ENCODE measurements at places on chromosomes 7 and 10.

- DNase-seq, result no peak
These were observed 94.7 kb downstream of the OSBPL3 start for GRCh38 chr7:24885305-24885704.

GRCh38 chr10:64142395-64142794 lies 621.2 kb downstream of the REEP3 start:
- DNase-seq, result no peak

- DNase-seq, result no peak
These were observed 76.4 kb downstream of the ABCC2 start for GRCh38 chr10:99858849-99859248.

- no peak for DNase-seq
These were observed 5.5 kb upstream of the PRKAR1B start for GRCh38 chr7:732556-732955.

DNA sequence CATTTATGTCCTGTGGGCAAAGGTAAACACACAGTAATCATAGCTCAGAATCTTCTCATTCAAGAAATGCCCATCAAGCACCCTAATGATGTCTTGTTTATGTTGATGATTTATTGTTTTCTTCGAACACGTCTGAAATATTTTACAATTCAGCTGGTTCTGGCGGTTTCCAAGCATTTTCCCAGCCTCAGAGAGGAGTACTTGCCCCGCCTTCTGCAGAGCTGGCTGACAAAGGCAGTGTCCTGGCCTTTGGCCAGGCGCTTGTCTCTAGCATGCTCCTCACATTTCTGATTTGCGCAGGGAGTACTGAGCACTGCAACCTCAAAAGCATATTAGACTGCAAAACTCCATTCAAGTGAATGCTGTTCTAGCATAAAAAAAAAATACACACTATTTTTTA lies 314.2 kb upstream of the GNAI1 start:
- DNase-seq, result no peak

DNA sequence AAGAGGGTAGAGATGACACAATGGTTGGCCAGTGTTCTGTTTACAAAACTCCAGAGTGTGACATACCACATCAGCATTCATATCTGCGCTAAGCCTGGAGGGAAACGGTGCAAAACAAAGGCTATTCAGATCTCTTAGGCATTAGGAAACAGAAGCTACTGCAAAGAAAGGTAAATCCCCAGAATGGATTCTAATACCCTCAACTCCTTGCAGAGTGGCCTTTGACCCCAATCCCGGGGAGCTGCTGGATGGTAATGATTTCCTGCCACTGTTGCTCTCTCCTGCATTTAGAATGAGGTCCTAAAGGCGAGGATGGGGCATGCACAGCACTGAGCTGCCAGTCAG lies 65.2 kb downstream of the AOAH start:
- no peak for DNase-seq

DNA sequence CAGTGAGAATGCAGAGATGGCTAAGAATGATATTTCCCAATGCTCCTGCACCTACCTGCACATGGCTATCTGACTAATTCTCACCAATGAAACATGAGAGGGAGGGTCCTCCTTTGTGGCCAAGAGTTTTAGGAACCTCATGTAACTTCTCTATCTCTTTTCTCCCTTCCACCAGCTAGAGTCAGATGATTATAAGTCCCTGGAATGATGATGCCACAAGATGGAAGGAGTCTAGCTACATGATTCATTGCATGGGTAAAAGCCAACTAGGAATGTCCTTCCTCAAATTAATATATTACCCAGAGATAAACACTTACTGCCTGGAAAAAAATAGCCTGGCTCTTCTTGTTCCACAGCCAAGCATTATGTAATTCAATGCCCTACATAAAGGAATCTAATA lies 55.1 kb upstream of the AASS start:
- DNase-seq, result no peak

DNA sequence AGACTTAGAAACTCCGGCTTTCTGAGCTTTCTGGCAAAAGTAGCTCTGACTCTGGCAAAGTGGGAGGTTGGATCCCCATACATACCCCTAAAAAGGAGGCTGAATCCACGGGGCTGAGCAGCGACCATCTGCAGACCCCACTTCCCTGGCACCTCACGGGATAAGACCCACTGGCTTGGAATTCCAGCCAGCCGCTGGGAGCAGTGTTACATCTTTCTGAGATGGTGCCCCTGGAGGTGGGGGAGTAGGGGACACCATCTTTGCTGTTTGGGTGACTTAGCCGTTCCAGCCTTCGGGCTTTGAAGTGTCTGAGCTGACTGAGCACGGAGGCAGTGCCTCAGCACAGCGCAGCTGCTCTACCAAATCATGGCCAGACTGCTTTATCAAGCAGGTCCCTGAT lies 45.0 kb upstream of the GRM3 start:
- no peak for DNase-seq

- no peak for DNase-seq
These were observed 23.6 kb upstream of the ZRANB1 start for GRCh38 chr10:124918191-124918830.

DNA sequence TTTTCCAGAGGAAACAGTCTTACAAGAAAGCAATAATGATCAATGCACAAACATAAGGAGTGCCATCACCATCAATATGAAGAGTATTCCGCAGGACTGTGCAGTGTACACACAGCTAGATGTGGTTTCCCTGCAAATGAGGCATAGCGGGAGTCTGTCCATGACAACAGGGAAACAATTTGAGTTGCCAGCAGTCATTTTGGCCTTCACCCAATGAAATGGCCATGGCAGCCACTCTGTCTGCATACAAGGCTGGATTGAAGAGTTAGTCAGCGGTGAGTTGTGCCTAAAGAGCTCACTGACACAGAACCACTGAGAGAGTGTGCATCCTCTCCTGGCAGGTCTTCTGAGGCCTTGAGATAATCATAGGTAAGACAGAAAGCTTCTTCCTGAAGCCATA lies 303.3 kb downstream of the IPMK start:
- no peak for DNase-seq

GRCh38 chr7:108415821-108416536 lies 40.3 kb downstream of the NRCAM start:
- no peak for DNase-seq

DNA sequence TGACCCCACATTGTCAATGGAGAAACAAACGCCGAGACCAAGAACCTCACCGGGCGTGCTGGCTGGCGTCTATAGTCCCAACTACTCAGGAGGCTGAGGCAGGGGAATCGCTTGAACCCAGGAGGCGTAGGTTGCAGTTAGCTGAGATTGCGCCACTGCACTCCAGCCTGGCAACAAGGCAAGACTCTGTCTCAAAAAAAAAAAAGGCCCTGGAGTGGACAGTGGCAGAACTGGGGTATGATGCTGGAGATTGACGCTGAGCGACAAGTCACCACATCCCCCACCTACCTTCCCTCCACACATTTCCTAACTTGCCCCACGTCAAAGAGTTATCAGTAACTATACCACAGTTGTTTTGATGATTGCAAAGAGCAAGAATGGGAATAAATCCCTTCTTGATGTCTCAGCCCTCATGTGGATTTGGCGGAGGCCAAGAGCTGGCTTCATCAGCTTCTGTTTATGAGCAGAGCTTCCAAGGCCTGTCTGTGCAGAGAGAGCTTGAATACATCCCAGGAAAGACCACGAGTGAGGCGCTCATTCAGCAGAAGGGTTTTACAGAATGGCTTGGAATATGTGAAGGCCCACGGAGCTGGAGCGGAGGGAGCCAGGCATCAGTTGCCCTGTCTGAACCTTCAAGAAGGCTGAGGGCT lies 28.0 kb upstream of the TNS3 start:
- no peak for DNase-seq

DNA sequence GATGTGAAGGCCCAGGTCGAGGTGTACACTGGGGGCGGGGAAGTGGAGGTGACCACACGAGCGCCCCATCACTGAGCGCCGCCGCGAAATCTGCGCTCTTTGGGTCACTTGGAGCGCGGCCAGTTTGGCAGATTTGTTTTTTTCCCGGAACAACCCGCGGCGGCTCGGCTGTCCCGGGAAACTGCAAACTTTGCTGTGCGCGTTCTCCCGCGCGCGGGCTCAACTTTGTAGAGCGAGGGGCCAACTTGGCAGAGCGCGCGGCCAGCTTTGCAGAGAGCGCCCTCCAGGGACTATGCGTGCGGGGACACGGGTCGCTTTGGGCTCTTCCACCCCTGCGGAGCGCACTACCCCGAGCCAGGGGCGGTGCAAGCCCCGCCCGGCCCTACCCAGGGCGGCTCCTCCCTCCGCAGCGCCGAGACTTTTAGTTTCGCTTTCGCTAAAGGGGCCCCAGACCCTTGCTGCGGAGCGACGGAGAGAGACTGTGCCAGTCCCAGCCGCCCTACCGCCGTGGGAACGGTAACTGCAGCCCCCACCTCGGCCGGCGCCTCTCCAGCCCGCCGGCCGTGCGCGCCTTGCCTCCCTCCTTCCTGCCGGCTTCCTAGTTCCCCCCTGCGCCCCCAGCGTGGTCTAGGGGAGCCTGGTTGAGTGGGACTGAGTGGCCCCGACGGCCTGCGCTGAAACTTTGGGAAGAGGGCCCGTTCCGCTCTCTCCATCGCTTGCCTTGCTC lies at the start of gene CASP7:
TSS of gene CASP7 (plus strand) at position 450 of the 727 bp plus-strand sequence. CDS start 17,582 bp downstream, outside the sequence.
- peak; percentile 79 for DNase-seq

GRCh38 chr7:93475811-93476210 lies 98.7 kb downstream of the CALCR start:
- DNase-seq, result no peak

- no peak for DNase-seq
These were observed 138.3 kb downstream of the EXOC4 start for GRCh38 chr7:133391206-133391605.

DNA sequence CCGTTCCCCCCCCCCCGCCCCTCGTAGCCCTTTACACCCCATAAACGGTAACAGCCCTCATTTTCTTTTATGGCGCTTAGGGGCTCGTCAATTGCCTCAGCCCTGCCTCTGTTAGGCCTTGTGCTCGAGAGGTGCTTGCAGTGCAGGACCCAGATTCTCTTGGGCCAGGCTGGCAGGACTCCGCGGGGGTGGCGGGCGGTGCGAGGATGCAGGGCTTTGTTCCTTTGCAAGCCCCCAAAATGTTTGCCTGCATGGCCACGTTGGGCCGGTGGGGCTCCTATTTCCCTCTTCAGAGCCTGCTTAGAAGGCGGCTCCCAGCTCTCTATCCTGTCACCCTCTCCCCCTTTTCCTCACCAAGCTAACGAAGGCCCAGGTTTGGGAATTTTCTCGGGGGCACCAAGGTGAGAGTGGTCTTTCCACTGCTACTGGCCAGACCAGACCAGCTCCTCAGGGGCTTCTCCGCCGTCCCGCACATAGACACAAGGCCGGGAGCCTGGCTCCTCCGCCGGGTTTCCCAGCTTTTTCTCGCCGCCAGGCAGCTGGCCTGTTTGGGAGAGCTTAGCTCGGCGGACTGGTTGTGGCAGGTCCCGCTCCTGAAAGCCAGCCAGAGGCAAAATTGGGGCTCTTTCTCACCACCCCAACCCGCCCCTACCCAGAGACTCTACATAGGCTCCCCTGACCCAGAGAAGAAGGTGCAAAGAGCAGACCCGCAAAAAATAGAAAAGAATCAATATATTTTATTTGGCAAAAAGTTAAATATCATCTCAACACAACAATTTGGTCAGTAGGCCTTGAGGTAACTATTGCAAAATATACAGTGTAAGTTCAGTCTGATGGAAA lies 3.4 kb downstream of the HOXA9 start:
- peak; percentile 23 for DNase-seq

- DNase-seq, result no peak
These were observed 498 bp upstream of the ST7 start for GRCh38 chr7:116952635-116953371.

- no peak for DNase-seq
These were observed 65.0 kb downstream of the VSTM4 start for GRCh38 chr10:49050366-49050765.

DNA sequence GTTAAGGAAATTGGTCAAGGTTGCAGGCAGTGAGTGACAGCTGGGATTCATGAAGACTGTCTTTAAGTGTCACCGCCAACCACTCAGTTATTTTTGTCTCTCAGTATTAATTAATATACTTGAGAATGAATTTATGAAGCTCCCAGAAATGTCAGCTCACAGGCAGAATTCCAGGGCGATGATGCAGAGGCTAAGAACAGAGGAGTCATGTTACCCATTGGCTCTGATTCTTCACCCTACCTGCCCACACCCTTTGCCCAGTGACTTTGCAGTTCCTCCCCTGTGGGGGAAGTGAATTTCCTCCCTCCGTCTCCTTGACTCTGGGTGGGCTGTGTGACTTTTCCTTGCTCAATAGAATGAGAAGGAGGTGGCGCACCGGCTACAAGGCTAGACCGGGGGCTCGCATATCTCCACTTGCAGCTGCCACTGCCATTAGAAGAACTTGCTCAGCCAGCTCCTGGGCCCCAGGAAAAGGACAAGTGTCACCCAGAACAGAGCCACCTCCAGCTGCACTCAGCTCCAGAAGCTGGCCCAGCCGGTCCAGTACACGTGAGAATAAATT lies 157.1 kb upstream of the PRKCQ start:
- DNase-seq, result no peak

DNA sequence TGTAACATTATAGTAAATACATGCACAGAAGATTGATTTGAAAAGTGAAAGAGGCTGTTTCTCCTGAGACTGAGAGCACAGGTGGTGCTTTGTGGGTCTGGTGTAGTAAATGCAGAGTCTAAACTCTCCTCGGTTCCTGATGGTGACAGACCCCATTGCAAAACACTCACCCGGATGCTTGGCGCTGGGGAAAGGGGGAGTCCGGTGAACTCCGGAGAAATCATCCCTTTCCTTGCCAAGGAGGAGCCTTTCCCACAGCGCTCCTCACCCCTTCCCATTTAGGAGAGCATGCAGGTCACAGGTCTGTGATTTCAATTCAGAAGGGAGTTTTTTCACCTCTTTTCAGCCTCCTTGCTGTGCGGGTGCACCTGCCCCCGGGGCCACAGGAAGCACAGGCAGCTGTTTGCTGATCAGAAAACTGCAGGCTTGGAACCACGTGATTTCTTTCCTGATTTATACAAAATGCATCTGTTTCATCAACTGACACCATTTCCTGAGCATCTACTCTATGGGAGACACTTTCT lies 75.6 kb upstream of the LYZL2 start:
- DNase-seq, result peak; percentile 43

DNA sequence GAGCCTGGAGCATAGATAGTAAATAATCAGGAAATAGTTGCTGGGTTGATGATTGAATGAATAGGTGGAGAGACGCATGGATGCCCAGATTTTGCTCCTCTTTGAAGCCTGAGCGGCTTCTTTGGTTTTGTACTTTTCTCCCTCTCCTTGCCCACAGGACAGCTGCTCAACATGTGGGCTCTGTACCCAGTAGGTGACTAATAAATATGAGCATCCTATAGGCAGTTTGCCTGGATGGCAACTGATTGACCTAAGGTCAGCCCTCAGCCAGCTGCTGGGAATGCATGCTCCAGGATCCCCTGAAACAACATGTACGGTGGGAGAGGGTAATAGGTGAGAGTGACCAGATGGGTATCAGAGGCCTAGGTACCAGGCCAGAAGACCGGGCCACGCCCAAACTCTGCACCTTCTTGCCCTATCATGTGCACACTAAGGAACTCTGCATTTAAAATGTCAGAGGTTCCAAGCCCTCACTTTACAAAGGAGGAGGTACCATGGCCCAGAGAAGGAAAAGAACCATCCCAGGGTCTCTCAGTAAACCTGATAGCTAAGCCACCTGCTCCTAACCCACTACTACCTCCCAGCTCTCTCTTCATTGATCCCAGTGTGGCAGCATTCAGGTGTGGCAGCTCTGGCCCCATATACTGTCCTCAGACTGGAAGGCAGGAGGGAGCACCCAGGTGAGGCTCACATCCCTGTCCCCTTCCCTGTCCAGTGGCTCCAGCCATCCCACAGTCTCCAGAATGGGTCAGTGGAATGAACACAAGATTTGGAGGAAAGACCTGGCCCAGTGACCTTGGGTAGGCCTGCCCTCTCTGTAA lies 2.7 kb upstream of the ZCCHC24 start:
- DNase-seq, result no peak

- DNase-seq, result no peak
These were observed 213.1 kb downstream of the ELFN1 start for GRCh38 chr7:1883031-1883761.

All from activated T-cell treated with anti-CD3 and anti-CD28 coated beads, Interleukin-2, amount 50 U/mL, for 1 hour (primary cell).